ENCODE measurements at places on chromosomes 2 and 18. TPM values are rescaled to one million over a fixed set of nuclear protein-coding genes. Genes with fewer than 3 reads are reported as not detected.

- no peak for DNase-seq
- H3K4me1 ChIP-seq = no peaks in the 10 kb centered on the region
- H3K27me3 ChIP-seq = no peaks in the 10 kb centered on the region
- H3K27ac ChIP-seq = no peak overlapping the region
Measured at GRCh38 chr2:157190151-157190550, 67.4 kb upstream of the GALNT5 start.

DNA sequence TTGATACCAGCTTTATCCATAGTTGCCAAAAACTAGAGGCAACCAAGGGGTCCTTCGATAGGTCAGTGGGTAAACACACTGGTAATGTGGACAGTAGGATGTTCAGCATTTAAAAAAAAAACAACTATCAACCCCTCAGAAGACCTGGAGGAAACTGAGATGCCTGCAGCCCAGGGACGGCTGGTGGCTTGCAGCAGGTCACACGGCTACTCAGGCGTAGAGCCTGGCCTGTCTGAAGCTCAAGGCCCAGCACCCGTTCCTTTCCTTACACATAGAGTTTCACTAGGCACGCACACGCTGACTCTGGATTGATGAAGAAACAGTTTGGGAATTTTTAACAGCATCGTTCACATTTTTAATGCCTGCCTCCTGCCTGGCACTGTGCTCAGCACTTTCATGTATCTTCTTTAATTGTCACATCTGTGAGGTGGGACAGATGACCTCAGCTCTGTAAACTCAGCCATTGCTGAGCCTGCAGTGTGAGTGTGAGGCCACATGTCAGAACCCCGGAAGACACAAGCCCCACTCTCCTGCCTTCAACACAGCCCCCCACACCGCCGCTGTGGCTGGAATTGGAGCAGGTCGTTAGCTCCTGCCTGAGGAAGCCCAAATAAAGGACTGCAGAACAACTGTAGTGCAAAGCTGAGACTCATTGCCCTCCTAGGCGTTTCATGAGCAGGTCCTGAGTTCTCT, 40.7 kb downstream of the TRAPPC12 start:
- H3K36me3 ChIP-seq = peaks cover 5% of the 10 kb centered on the region
- H3K4me1 ChIP-seq = no peaks in the 10 kb centered on the region
- H3K27me3 ChIP-seq = no peaks in the 10 kb centered on the region
- no peak overlapping the region for H3K27ac ChIP-seq
- no peak overlapping the region for H3K4me3 ChIP-seq

HRH4 gene
- 0.11 TPM for total RNA-seq

CCDC74B gene
- total RNA-seq = 0.64 TPM

GRCh38 chr2:103921161-103921560, 932.8 kb upstream of the POU3F3 start:
- H3K27ac ChIP-seq = no peak overlapping the region
- no peaks in the 10 kb centered on the region for H3K4me1 ChIP-seq
- DNase-seq = no peak
- no peak overlapping the region for H3K4me3 ChIP-seq
- H3K36me3 ChIP-seq = no peaks in the 10 kb centered on the region

GALM gene
- 68.8 TPM for total RNA-seq

DNA sequence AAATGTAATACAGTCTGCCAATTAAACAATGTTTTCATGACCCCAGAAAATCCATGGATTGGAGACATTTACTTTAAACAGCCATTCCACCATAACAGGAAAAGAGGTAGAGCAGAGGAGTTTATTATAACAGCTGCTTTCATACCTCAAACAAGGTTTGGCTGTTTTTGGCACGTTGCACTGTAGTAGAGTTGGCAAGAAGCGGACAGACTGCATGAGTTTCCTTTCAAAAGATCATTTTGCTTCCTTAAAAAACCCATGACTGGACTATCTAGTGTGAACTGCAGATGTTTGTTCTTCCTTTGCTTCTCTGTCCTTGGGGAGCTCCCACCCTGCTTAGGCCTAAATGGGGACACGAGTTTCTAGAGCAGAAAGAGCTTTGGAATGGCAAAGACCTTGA, 108.5 kb upstream of the THOC1 start:
- no peaks in the 10 kb centered on the region for H3K27me3 ChIP-seq
- DNase-seq = no peak
- no peak overlapping the region for H3K4me3 ChIP-seq
- H3K4me1 ChIP-seq = no peaks in the 10 kb centered on the region
- H3K27ac ChIP-seq = no peak overlapping the region
- H3K36me3 ChIP-seq = no peaks in the 10 kb centered on the region

C2orf81 gene
- total RNA-seq = 1.1 TPM

GALR1 gene
- total RNA-seq = 0.16 TPM

- no peaks in the 10 kb centered on the region for H3K27me3 ChIP-seq
- DNase-seq = no peak
- no peaks in the 10 kb centered on the region for H3K4me1 ChIP-seq
- no peak overlapping the region for H3K27ac ChIP-seq
Measured at GRCh38 chr2:122528061-122528460, 772.6 kb downstream of the TSN start.
